ENCODE measurements at places on chromosomes 16 and 17. TPM values are rescaled to one million over a fixed set of nuclear protein-coding genes. Genes with fewer than 3 reads are reported as not detected.

Gene DNAI2
- total RNA-seq, result 6.2 TPM

Gene SLC13A2
- not detected for total RNA-seq

DNA sequence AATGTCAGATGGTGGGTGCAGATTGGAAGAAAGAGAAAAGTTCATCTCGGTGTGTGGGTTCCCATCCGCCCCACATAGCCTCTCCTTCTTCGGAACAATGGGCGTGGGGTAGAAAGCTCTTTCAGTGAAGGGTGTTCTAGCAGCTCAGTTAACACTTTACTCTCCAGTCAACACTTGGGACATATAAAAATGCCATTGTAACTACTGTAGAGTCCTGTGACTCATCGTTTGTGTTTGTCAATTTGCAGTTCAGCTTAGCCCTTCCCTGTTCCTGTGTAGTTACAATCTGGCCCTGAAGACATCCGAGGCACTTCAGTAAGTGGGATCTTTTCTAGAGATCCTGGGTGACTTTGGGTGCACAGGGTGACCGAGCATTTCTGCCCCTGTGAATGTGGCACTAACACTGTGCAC, 11.5 kb upstream of the CLEC18C start:
- no peak for DNase-seq
- H3K27me3 ChIP-seq, result no peaks in the 10 kb centered on the region
- H3K27ac ChIP-seq, result no peak overlapping the region
- H3K36me3 ChIP-seq, result peaks cover 57% of the 10 kb centered on the region
- H3K4me1 ChIP-seq, result no peaks in the 10 kb centered on the region

- no peak overlapping the region for H3K27ac ChIP-seq
- peak; percentile 42 for DNase-seq
- no peaks in the 10 kb centered on the region for H3K27me3 ChIP-seq
- no peak overlapping the region for H3K4me3 ChIP-seq
Measured at GRCh38 chr17:75758131-75758905, 6.7 kb downstream of the GALK1 start.

GRCh38 chr17:75430159-75430974, 24.9 kb upstream of the GRB2 start:
- no peak overlapping the region for H3K4me3 ChIP-seq
- no peaks in the 10 kb centered on the region for H3K27me3 ChIP-seq
- H3K36me3 ChIP-seq, result no peaks in the 10 kb centered on the region
- peak overlapping the region; percentile 46 for H3K27ac ChIP-seq
- peaks cover 30% of the 10 kb centered on the region for H3K4me1 ChIP-seq

DNA sequence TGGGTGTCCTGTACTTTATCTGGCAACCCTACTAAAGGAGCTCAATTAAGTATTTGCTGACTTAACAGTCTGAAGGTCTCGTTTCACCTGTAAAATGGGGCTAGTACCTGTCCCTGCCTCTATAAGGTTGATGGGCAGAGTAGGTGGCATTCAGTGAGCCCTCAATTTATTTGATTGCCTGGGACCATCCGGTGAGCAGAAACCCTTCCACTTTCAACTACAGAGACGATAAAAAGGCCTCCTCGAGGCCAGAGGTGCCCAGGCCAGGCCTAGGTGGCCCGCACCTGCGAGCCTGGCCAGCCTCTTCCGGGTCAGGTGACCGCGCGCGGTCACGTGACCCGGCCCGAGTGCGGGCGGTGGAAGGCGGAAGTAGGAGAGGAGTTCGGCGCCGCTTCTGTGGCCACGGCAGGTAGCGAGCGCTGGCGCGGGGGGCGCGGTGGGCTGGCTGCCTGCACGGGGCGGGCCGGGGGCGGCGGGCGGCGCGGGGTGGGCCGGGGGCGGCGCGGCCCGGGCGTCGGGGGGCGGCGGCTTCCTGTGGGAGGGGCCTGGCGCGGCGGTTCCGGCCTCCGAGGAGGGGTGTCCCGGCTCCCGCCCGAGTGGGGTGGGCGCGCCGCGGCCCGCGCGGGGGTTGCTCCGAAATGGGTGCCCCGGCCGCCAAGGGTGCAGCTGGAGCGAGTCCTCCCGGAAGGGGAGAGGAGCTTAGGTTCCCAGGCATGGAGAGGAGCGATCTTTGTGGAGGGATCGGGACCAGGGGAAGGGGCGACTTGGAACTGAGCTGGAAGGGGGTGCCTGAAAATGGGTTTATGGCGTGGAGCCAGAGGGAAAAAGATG, at the start of gene WWP2:
Gene WWP2, plus strand, starts transcription at position 350 of the 831 bp plus-strand sequence. CDS start 24,679 bp downstream, outside the sequence.
- H3K27ac ChIP-seq, result peak within 1 kb of the TSS; percentile 96
- peak within 1 kb of the TSS; percentile 90 for H3K4me3 ChIP-seq
- H3K4me1 ChIP-seq, result peaks cover 25% of the 10 kb centered on the region
- H3K27me3 ChIP-seq, result no peaks in the 10 kb centered on the region

GRCh38 chr16:49554681-49555080, 181.1 kb downstream of the C16orf78 start:
- H3K36me3 ChIP-seq, result no peaks in the 10 kb centered on the region
- DNase-seq, result no peak
- H3K27ac ChIP-seq, result no peak overlapping the region
- H3K4me1 ChIP-seq, result no peaks in the 10 kb centered on the region

DNA sequence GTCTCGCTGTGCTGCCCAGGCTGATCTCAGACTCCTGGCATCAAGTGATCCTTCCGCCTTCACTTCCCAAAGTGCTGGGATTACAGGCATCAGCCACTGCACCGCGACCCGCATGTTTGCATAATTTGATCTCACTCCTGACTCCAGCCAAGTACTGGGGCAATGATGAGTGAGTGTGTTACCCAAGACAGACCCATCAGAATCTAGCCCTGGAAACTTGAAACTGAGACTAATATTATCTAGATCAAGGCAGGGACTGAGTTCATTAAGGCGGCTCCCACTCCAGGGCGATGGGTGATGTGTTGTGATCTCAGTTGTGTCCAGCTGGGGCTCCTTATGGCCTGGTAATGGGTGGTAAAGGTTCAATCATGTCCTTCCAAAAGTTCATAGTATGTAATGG, 53.4 kb downstream of the EMP2 start:
- no peak overlapping the region for H3K4me3 ChIP-seq
- H3K36me3 ChIP-seq, result peaks cover 86% of the 10 kb centered on the region
- no peak overlapping the region for H3K27ac ChIP-seq
- H3K4me1 ChIP-seq, result no peaks in the 10 kb centered on the region
- no peak for DNase-seq

DNA sequence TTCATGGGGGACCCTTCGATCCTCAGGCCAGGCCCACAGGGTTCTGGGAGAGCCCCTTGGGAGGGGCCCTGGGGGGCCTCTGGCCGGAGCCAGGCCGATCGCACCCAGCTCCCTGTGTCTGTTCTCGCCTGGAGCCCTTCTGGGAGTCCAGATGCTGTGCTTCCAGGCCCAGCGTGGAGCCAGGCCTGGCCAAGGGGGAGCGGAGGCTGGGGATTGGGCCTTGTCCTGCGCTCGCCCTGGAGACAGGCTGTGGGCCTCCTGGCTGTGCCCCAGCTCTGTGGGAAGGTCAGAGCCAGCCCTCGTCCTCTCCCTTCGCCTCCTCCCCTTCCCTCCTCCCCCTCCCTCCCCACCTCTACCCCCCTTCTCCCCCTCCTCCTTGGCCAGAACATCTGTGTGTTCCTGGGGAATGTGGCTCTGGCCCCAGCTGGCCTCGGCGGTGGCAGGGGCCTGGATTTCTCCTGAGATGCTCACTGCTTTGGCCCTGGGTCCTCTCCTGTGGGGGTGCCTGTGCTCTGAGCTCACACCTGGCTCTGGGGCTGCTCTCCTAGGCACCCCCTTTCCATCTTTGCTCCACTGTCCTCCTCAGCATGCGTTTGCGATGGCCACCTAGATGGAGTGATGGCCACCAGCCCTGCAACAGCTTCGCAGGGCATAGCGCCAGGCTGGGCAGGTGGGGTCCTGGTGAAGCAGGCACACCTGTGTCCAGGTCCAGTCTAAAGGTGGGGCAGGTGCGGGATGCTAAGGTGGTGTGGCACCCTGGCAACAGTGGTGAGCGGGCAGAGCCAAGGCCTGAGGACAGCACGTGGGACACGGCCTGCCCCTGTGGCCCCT, 90.6 kb upstream of the CIBAR2 start:
- peaks cover 31% of the 10 kb centered on the region for H3K4me1 ChIP-seq
- H3K36me3 ChIP-seq, result no peaks in the 10 kb centered on the region
- peaks cover 5% of the 10 kb centered on the region for H3K27me3 ChIP-seq
- peak overlapping the region; percentile 71 for H3K27ac ChIP-seq
- DNase-seq, result peak; percentile 60

DNA sequence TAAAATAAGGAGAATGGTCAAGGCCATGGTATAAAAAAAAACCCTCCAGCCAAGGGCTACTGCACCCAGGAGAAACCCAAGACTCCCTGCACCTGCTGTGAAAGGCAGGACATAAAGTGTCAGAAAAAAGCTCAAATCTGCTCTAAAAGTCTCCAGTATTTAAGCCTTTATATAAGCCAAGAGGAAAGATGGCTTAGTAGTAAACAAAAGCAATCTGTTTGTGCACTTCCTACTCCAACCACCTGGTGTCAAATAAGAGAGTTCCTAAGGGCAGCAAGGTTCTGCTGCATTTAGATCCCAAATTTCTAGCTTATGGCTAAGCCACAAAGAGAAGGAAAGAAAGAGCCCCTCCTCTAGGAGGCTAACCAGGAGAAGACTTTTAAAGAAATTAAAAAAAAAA, 20.6 kb downstream of the ACSM1 start:
- H3K4me1 ChIP-seq, result peaks cover 45% of the 10 kb centered on the region
- no peak overlapping the region for H3K27ac ChIP-seq
- H3K36me3 ChIP-seq, result no peaks in the 10 kb centered on the region
- H3K4me3 ChIP-seq, result no peak overlapping the region
- H3K27me3 ChIP-seq, result no peaks in the 10 kb centered on the region

Data from lower lobe of right lung (tissue), 2 donors.